ENCODE measurements at places on chromosomes 7 and 10.

- peak; percentile 10 for DNase-seq
Measured at GRCh38 chr10:1378473-1378872, 322.3 kb downstream of the WDR37 start.

GRCh38 chr7:26190417-26190869 is 10.1 kb downstream of the HNRNPA2B1 start:
- no peak for DNase-seq

- no peak for DNase-seq
Measured at GRCh38 chr10:77582710-77583115, 54.9 kb downstream of the KCNMA1 start.

DNA sequence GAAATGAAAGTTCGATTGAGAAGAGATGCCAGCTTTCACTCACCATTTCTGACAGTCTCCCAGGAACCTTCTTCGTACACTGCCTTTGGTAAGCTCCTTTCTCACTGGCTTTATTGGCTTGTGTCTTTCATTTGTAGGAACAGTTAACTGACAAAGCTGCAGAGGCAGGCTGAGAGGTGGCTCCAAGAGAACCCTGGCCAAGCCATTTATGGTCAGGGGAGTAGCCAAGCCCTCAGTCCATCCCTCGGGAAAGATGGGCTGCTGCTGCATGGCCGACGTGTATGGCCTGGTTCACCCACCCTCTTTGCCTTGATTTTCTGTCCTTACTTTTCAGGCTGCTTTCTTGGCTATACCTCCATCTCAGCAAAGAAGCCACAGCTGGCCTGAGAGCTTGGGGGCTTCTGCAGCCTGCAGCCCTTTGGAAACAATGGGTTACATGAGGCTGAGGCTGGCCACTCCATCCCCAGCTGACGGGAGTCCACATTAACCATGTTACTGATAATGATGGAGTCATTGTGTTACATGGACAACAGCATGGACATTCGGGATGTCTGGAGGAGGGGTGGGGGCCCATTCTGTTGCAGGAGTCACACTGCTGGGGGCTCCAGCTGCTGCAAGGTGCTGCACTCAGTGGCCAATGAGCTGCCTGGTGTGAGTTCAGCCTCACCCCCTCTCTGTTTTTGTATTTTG is at the start of gene OPALIN:
TSS of gene OPALIN (minus strand) at position 152 of the 690 bp plus-strand sequence. CDS start at position 46, 106 bp downstream.
- no peak for DNase-seq

All from activated effector memory CD4-positive, alpha-beta T cell treated with anti-CD3 and anti-CD28 coated beads, Interleukin-2, amount 50 U/mL, for 16 hours (primary cell).